ENCODE measurements at places on chromosomes 11 and 22.

- no peak for DNase-seq
These were observed 38.1 kb downstream of the DBX1 start for GRCh38 chr11:20122131-20122530.

DNA sequence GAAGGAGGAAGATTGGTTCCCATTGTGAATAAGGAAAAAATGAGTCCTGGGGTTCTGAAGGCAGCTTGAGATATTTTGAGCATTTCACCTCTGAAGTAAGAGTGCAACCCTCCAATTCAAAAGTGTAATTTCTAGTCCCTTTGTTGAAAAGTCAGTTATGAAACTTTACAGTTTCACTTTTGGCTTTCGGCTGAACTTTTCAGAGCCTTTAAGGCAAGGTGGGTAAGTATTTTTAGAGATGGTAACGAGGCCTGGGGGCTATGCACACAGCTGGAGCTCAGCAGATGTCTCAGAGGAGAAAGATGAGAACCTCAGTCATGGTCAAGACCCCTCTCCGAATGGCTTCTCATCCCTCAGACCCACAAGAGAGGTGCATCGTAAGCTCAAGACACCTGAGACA, 267.6 kb downstream of the KIRREL3 start:
- no peak for DNase-seq

GRCh38 chr11:107785401-107785800, 73.2 kb downstream of the SLC35F2 start:
- DNase-seq = no peak

- peak; percentile 31 for DNase-seq
These were observed 63.6 kb downstream of the PAK1 start for GRCh38 chr11:77410076-77410827.

GRCh38 chr11:108137212-108137611, 15.8 kb downstream of the ACAT1 start:
- no peak for DNase-seq

- DNase-seq = no peak
These were observed 125.2 kb downstream of the LRRC4C start for GRCh38 chr11:41334007-41334933.

DNA sequence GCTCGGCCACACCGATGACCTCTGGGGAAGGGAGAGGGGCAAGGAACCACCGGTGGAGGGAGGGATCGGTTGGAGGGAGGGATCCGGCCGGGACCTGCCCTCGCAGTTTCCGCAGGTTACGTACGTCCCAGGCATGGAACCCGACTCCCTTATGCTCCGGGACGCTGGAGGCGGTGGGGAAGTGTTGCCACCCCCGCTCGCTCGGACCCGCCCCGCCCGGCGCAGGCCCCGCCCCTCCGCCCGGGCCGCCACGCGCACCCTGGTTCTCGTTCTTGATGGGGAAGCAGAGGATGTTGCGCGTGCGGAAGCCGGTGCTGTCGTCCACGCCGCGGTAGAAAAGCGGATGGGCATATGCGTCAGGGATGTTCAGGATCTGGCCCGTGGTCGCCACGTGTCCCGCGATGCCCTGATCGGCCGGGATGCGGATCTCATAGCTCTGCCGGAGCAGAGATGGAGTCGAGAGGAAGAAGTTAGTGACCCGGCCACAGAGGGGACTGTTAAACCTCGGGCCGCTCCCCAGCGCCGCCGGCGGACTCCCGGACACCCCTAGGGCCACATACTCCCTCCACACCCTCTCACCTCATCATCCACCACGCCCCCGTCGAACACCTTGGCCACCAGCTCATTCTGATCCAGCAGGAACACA, 89.8 kb downstream of the PDE2A start:
- no peak for DNase-seq

DNA sequence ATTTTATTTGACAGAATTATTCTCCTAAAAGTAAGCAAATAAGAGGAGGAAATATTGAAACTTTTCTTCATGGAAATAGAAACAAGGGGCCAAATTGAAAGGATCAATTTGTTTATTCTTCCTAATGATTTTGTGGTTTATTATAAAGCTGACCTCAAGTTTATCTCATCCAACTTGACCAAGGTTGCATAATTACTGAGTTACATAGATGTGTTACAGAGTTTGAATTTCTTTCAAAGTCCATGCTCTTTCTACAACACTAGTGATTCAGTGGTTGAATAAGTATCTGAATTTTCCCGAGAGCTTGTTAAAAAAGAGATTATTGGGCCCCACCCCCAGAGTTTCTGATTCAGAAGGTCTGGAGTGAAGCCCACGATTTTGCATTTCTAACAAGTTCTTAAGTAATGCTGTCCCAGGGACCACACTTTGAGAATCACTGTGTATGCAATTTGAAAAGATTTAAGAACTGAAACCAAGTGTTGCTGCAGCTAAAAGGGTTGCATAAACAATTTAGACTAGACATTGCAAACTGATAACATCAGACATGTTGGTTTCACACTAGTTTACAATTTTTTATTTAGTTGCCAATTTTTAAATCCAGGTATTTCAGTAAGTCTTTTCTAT, 485.7 kb upstream of the ANO5 start:
- DNase-seq = no peak

- DNase-seq = no peak
These were observed 206.9 kb downstream of the SOX6 start for GRCh38 chr11:16149476-16149875.

DNA sequence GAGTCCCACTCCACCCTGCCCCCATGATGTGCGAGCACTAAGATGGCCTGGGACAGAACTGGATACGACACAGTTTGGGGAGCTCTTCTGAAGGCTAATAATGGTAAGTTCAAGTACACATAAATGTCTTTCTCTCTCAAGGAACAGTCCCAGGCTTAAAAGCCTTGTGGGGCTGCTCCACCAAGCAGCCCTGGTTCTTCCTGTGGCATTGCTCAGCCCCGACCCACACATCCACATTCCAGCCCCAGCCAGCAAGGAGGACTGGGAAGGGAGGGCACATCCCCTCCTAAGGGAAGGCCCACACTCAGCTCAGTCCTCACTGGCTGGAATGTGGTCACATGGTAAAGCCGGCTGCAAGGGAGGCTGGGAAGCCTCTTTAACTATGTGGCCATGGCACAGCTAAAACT, 13.3 kb upstream of the MB start:
- no peak for DNase-seq

DNA sequence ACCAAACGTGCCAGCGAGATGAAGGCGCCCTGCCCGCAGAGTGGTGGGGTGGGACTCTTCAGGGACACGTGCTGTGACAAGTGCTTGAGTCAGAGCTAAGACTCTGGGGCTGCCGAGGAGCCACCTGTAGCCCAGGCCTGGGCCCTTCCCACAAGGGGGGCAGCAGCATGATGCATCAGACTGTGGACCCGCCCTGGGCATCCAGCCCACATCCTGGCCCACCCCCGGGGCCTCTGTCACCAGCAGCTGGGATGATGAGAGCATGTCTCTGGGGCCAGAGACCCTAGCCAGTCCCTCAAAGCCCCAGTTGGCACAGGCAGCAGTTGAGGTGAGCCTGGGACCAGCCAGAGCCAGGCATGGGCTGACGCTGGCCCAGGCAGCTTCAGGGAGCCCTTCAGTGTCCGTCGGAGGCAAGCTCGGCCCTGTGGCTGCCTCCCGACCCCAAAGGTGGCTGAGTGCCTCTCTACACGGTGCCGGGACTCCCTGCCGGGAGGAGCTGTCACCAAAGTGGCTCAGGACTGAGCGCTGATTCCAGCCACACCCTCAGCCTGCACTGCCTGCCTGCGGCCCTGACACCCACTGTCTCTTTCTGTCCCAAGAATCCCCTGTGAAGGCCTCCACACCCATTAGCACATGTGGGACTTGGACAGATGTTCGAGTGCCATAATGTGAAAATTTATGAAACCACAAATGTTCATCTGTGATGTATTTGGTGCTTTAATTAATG, 41.3 kb downstream of the CDKN1C start:
- DNase-seq = no peak

Measured in erythroblast (primary cell).